ENCODE measurements at places on chromosomes 1 and 21.

- DNase-seq: no peak
Measured at GRCh38 chr1:17342014-17342441, 30.0 kb upstream of the PADI6 start.

GRCh38 chr1:42142894-42143675 is 10.1 kb upstream of the GUCA2B start:
- no peak for DNase-seq

DNA sequence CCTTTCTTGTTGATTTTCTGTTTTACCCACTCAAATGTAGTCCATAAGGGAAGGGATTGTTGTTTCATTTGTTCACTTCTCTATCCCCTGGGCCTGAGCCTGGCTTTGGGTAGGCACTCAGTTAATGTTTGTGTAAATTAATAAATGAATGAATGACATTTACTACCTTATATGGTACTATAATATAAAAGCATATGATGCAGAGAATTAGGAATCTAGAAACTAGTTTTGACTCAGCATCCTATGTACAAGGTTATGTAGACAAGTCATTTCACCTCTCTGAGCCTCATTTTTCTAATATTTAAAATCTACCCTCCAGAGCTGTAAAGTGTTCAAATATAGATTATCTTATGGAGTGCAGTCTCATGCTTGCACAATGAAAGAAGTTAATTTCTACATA is 68.9 kb upstream of the S1PR1 start:
- no peak for DNase-seq

GRCh38 chr21:44087426-44088400 is 19.5 kb upstream of the PWP2 start:
- DNase-seq: no peak

DNA sequence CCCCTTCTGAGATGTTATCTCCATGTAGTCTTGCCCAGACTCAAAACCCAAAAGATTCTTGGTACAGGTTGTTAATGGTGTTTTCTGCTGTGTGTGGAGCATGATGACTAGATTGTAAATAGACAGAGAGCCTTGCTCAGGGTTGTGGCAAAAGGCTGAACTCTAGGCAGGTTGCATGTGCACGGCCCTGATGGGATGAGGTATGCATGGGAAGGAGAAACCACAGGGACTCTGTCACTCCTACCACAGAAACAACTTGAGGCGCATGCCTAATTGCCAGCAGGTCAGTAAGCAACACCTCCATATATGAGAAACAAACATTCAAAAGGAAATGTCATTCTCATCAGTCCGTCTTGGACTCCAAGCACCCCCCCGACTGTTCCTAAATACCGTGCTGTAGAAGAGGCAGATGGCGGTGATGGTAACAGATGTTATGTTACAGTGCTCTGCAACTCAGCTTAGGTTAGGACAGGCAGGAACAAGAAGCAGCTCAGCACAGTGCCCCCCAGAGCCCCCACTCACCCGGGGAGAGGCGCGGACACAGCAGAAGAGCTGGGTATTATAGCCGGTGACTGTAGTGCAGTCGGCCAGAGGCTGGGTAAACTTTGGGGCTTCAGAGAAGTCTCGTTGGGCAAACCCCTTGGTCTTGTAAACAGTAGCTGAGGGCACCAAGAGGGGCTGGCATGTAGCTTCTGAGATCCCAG is 10.9 kb downstream of the MYBPHL start:
- no peak for DNase-seq
